ENCODE measurements at places on chromosomes 12 and 14.
A peak's percentile ranks its signal among the peaks of the same experiment; 100 is the strongest.

DNA sequence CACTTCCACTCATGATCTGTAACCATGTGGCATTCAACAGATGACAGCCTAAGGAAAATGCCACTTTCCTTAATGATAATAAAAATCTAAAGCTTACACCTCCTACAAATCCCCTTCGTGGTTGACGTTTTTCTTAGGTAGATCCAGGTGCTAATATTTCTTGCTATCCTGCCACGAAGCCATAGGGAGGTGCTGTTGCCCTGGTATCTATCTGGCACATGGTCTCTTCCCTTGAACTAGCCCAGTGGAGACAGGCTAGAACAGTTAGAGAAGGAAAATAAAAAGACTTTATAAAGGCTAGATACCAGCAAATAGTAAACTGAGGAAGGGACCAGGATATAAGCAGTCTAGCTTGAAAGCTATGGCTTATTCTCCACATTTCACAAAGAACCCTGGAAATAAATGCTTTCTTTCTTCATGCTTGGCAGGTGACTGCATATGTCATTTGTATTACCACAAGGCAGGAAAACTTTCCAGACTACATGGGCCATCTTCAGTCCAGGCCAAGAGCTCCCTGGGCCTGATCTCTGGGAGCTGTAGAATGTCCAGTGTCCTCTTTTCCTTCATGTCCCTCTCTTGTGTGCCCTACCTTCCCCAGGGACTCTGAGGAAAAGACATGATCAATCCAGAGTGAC, 15.3 kb downstream of the SPIC start:
- DNase-seq, result peak; percentile 25

DNA sequence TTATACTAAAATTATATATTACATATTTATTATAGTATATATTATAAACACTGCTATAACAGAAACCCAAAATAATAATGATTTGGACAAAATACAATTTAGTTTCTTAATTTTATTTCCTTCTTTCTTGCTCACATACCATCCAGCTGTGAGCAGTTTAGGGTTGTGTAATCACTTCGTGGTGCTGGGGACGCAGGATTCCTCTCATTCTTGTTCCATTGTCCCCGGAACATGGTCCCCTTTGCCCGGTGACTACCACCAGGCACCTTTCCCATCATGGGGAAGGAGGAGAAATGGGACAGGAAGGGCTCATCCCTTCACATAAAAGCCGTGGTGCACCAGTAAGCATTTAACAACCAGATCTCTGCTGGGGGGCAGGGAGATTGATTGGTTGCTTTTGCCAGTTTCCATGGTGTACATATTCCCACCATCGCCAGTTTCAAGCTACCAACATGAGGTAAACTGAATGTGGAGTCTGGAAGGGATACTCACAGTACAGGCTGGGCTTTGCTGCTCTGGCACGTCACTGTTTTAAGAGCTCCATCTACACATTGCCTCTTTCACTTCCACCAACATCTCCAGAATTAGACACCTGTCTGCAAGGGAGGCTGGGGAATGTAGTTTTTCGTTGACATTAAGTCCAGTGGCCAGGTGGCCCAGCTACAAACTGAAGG, 191.5 kb downstream of the TMEM132C start:
- DNase-seq, result no peak

DNA sequence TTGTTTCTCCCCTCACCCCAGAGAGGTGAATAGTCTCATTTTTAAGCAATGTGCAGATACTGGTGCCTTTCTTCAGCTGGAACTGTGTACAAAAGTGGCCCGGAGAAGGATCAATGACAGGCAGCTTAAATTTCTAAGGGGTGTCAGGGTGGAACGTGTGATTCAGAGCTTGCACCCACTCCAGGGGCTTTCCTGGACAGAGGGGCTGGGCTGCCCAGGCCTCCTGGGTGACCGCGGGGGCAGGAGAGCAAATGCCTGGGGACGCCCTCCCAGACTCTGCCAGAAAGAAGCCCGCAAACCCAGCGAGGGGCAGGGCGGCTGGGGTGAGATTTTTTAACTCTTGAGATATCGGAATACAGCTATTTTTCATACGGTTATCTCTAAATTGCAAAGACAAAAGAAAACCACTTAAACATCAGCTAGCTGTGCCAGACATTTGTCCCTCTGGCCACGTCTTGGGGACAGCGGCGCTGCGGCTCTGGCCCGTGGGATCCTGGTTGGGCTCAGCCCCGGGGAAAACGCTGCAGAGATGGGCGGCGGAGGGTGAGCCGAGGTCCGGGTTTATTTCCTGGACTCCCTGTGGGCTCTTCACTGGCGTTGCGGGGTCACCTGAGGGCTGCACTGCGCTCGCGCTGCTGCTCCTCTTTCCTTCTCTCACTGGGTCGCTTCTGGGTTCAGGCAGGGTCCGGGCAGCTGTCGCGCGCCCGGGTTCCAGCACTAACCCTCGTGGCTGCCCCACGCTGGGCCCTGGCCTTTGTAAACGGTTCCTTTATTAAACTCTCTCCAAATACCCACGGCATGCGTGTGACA, 35.8 kb downstream of the NFKBIA start:
- no peak for DNase-seq

GRCh38 chr12:121390856-121391255, 9.1 kb upstream of the RNF34 start:
- DNase-seq, result no peak

DNA sequence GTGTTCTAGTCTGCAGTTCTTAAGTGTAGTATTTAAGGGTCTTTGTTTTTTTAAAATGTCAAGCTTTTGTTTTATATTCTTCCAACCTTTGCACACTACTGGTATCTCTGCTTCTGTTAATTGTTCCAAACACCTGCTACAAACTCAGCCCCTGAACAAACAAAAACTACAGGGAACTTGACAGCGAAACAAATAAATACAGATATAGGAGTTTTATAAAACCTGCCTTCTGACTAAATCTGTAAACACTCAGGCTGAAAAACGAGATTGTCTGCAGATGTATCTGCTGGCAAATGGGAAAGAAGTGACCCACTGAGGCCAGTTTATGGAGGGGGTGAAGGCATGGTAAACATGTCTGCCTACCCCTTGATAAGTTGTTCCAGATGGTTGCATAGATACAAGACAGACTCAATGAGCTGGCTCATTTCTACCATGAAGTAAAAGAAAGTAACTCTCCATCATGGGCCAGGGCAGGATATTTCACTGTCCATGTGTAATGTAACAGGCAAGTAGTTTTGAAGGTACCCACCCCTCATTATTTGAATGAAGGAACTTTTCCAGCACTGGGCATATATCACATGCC, 75.6 kb downstream of the LMO3 start:
- no peak for DNase-seq

- no peak for DNase-seq
Observed at GRCh38 chr12:47281667-47282171, 202.0 kb upstream of the AMIGO2 start.

- no peak for DNase-seq
Observed at GRCh38 chr12:108008163-108008905, 120.8 kb upstream of the WSCD2 start.

DNA sequence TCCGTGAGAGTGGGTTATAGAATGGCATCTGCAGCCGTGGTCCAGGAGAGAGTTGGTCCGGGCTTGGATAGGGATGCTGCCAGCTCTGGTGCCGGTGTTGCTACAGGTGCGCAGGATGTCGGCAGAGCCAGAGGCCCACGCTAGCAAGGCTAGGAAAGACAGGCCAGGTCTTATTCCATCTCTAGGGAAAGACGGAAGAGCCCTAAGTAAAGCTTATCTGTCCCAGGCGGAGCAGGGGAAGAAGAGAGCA, 485 bp upstream of the PSME1 start:
- DNase-seq, result no peak

DNA sequence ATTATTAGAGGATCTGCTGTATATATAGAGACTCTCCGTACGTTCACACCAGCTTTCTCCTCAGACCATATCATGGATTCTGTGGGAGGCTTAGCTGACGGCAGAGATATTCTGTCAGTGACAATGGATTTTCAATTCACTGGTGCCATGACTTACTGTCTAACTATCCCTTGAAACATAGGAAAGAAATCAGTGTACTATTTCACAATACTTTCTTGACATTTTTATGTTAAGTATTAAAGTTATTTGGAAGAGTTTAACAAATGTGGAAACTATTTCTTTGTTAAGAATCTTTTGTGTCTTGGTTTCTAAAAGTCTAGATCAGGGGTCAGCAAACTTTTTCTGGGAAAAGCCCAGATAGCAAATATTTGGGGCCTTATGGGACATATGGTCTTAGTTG, 118.5 kb downstream of the GTF2A1 start:
- DNase-seq, result no peak

GRCh38 chr12:132326646-132327045, 2.7 kb downstream of the GALNT9 start:
- no peak for DNase-seq

DNA sequence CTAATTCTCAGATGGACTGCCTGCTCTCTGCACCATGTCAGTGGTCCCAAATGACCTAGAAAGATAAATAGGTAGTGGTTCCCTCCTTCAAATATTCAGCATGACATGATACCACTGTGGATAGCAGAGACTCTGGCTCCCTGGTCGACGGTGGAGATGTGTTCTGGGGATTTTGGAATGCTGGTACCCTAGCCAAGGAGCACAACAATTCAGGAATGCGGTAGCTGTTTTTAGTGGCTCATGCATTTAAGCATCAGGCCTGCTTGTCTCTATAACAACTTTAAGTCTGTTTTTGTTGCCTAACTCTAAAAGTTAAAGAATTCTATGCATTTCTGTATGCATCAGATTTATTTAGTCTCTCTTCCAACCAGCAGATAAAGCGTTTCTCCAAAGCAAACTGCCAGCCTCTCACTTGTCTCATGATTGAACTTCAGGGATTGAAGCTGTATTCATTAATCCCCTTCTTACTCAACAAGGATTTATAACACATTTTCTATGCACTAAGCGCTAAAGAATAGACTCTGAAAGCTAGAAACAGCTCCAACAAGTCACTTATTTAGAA, 164.9 kb upstream of the BMP4 start:
- DNase-seq, result no peak

- no peak for DNase-seq
Observed at GRCh38 chr12:13038491-13039161, 5.6 kb upstream of the FAM234B start.

GRCh38 chr14:24108336-24108874, 6.2 kb upstream of the DCAF11 start:
- DNase-seq, result no peak

DNA sequence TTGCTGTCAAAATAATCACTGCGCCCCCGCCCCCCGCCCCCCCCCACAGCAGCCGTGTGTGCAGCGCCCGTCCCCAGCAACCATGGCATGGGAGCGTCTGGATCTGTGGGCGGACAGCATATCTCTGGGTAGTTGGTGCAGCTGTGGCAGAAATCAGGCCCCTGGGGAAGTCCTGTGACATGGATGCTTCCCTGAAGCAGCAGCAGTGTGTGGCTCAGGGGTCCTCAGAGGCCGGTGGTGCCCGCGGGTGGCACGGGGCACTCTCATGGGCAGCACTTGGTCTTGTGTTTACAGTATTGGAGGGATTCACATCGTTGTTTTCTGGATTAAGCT, 19.2 kb downstream of the XRCC3 start:
- DNase-seq, result no peak

DNA sequence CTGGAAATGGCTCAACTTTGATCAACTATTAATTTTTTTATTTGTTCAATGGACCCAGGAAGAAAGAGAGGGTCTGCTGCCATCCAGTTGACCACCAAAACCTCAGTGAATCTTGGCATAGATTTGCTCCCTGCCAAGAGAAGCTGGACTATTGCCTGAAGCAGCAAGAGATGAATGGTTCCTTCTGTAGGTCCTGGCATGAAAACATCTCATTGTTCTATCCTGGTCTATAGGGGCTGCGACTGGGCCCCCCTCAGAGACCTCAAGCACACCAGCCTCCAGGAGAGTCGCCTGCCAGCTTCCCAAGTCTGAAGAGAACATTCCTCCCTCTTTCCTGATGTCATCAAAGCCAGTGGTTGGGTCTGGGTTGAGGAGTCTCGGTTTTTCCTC, 204.9 kb downstream of the TMX1 start:
- DNase-seq, result no peak

GRCh38 chr12:118023301-118023860, 6.9 kb downstream of the RFC5 start:
- DNase-seq, result no peak

- DNase-seq, result peak; percentile 19
Observed at GRCh38 chr12:110015132-110015531, 15.9 kb downstream of the ANKRD13A start.

- no peak for DNase-seq
Observed at GRCh38 chr12:5520831-5521230, 88.9 kb downstream of the NTF3 start.
